ENCODE measurements at places on chromosomes 3 and 15. TPM values are rescaled to one million over a fixed set of nuclear protein-coding genes. Genes with fewer than 3 reads are reported as not detected.

SPINK8 gene
- total RNA-seq, result not detected

WDR93 gene
- 0.66 TPM for total RNA-seq

LTK gene
- total RNA-seq, result 2.3 TPM

CHST13 gene
- total RNA-seq, result 0.38 TPM

C3orf38 gene
- 56.0 TPM for total RNA-seq

DUOX1 gene
- total RNA-seq, result 2.0 TPM

TMEM158 gene
- total RNA-seq, result 4.3 TPM

CIP2A gene
- total RNA-seq, result 18.5 TPM

RHCG gene
- 1.0 TPM for total RNA-seq

LRRC15 gene
- 1.4 TPM for total RNA-seq

UBAP1L gene
- total RNA-seq, result 22.0 TPM

DISP2 gene
- 3.3 TPM for total RNA-seq

TRIM42 gene
- not detected for total RNA-seq

DUOXA2 gene
- total RNA-seq, result not detected

GABRA5 gene
- 1.6 TPM for total RNA-seq

COL6A5 gene
- total RNA-seq, result 0.16 TPM

RTP1 gene
- total RNA-seq, result not detected

CCDC54 gene
- not detected for total RNA-seq

CFAP91 gene
- total RNA-seq, result 7.3 TPM

OR5K2 gene
- not detected for total RNA-seq

CSK gene
- total RNA-seq, result 39.9 TPM

LYZL4 gene
- not detected for total RNA-seq

CELF6 gene
- 23.9 TPM for total RNA-seq

PLA2G4E gene
- 0.16 TPM for total RNA-seq

SCN11A gene
- total RNA-seq, result 1.4 TPM

GUCA1C gene
- 14.0 TPM for total RNA-seq

B3GALNT1 gene
- 67.7 TPM for total RNA-seq

PP2D1 gene
- not detected for total RNA-seq

ANKRD28 gene
- total RNA-seq, result 116 TPM

ASB14 gene
- 0.33 TPM for total RNA-seq

STOML1 gene
- 18.9 TPM for total RNA-seq

PRTG gene
- 34.4 TPM for total RNA-seq

FOXL2 gene
- total RNA-seq, result 6.7 TPM

GOLGA8Q gene
- 5.9 TPM for total RNA-seq

CYP19A1 gene
- total RNA-seq, result 0.33 TPM

GOLGA8T gene
- not detected for total RNA-seq

TTLL13 gene
- total RNA-seq, result not detected

STX19 gene
- 0.77 TPM for total RNA-seq

ZNF860 gene
- total RNA-seq, result 4.7 TPM

ERICH6 gene
- not detected for total RNA-seq

SPRED1 gene
- total RNA-seq, result 48.4 TPM

STRA6 gene
- 17.3 TPM for total RNA-seq

STRIT1 gene
- not detected for total RNA-seq

DLL4 gene
- total RNA-seq, result 49.5 TPM

SCAANT1 gene
- not detected for total RNA-seq

CYP1A1 gene
- 0.55 TPM for total RNA-seq

FRMD5 gene
- 25.5 TPM for total RNA-seq

ZMYND10 gene
- total RNA-seq, result 5.7 TPM

CCR3 gene
- total RNA-seq, result not detected

CLDN11 gene
- total RNA-seq, result 16.8 TPM

SLC28A2 gene
- not detected for total RNA-seq

ISG20 gene
- 6.5 TPM for total RNA-seq

ACAN gene
- total RNA-seq, result 44.0 TPM

CPNE4 gene
- 18.1 TPM for total RNA-seq

RHO gene
- 3.0 TPM for total RNA-seq

CILP gene
- 9.2 TPM for total RNA-seq

SERPINI2 gene
- not detected for total RNA-seq

LHFPL4 gene
- total RNA-seq, result 16.8 TPM

DCLK3 gene
- 1.6 TPM for total RNA-seq

Measured in camera-type eye (tissue), 1 donor.